Body of pancreas (tissue), 4 donors: ENCODE measurements at places on chromosomes 7 and 10. TPM values are rescaled to one million over a fixed set of nuclear protein-coding genes. Genes with fewer than 3 reads are reported as not detected.

The SPAM1 gene
- not detected for total RNA-seq

The COBL gene
- total RNA-seq: 25.4 TPM

The GALNT17 gene
- total RNA-seq: 6.5 TPM

The SLC29A4 gene
- total RNA-seq: 13.2 TPM

The MICALL2 gene
- 23.3 TPM for total RNA-seq

The ICA1 gene
- 71.2 TPM for total RNA-seq

The ZNF786 gene
- 5.9 TPM for total RNA-seq

The GPER1 gene
- 1.0 TPM for total RNA-seq

The GRID1 gene
- total RNA-seq: 1.6 TPM

The SPRN gene
- total RNA-seq: not detected

The FAM25G gene
- total RNA-seq: not detected

The SORCS1 gene
- total RNA-seq: 6.0 TPM

DNA sequence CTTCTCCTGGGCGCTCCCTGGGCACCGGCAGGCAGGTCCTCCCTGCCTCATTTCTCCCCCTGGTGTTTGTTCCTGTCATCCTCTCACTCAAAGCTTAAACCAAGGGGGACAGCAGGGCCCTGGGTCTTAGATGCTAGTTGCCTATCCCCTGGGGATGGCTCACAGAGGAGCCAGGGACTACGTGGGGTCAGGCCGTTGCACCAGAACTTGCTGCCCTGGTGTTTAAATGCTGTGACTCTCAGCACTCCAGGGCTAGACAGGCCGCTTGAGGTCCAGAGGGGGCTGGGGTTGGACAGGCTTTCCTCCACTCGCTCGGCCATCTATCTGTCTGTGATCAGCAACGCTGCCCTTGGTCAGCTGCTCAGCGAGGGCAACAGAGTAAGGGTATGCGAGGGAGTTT lies 340.3 kb downstream of the CXCL12 start:
- no peak overlapping the region for H3K27ac ChIP-seq
- H3K4me3 ChIP-seq: no peak overlapping the region
- H3K4me1 ChIP-seq: peaks cover 18% of the 10 kb centered on the region
- no peaks in the 10 kb centered on the region for H3K27me3 ChIP-seq
- H3K36me3 ChIP-seq: no peaks in the 10 kb centered on the region

- DNase-seq: no peak
- H3K27ac ChIP-seq: no peak overlapping the region
- H3K36me3 ChIP-seq: no peaks in the 10 kb centered on the region
- H3K4me3 ChIP-seq: no peak overlapping the region
These were observed 1055.4 kb upstream of the AUTS2 start for GRCh38 chr7:68542831-68543230.

GRCh38 chr7:149625947-149626392 lies 128.4 kb upstream of the ZNF746 start:
- H3K27me3 ChIP-seq: no peaks in the 10 kb centered on the region
- DNase-seq: no peak
- H3K36me3 ChIP-seq: peaks cover 1% of the 10 kb centered on the region
- peaks cover 26% of the 10 kb centered on the region for H3K4me1 ChIP-seq
- H3K27ac ChIP-seq: no peak overlapping the region
- H3K4me3 ChIP-seq: no peak overlapping the region

DNA sequence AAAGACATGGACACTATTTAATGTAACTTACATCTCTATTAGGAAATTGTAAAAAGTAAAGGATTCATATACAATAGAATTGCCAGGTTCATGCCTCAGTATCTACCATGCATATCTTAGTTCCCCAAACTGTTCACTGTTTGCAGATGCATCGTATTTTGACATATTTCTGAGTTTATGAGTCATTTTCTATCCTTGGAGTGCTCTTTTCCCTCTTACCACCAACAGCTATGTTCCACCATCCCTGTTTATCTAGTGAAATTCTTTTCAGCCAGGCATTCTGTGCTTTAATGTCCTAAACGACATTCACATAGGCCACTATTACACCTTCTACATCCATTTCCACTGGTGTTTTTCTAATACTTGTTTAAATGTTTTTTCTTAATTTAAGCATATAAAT lies 139.4 kb upstream of the HPS1 start:
- no peak overlapping the region for H3K4me3 ChIP-seq
- H3K4me1 ChIP-seq: no peaks in the 10 kb centered on the region
- H3K36me3 ChIP-seq: no peaks in the 10 kb centered on the region

DNA sequence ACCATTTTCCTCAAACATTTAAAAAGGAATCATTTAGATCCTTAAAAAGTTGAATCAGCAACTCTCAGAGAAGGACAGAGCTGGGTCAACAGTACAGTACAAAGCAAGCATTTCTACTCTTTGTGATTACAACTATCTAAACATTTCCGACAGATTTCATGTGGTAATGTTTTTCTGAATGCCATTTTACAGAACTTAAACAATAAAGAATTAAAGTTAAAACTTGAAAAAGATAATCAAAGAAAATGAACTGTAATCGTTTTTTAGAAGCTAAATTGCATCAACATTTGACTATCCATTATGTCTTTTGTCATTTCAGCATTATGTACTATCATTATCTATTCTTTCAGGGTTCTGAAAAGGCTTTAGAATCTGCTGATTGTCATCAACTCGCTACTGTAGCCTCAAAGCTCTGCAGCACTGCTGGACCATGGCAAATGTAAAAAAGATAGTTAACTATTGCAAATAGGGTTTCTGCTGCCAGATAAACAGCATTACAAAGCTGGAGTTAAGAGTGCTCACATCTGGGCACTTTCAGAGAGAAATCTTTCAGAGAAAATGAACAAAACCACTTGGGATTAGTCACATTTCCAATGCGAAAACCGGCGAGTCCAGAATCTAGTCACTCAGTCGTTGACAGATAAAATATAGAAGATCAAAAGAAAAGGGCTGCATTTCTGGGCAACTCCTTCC lies 160.4 kb upstream of the LAMB4 start:
- H3K27ac ChIP-seq: peak overlapping the region; percentile 9
- no peak overlapping the region for H3K4me3 ChIP-seq
- no peaks in the 10 kb centered on the region for H3K27me3 ChIP-seq

GRCh38 chr7:5200561-5201235 lies 10.7 kb downstream of the WIPI2 start:
- no peaks in the 10 kb centered on the region for H3K4me1 ChIP-seq
- no peaks in the 10 kb centered on the region for H3K27me3 ChIP-seq

DNA sequence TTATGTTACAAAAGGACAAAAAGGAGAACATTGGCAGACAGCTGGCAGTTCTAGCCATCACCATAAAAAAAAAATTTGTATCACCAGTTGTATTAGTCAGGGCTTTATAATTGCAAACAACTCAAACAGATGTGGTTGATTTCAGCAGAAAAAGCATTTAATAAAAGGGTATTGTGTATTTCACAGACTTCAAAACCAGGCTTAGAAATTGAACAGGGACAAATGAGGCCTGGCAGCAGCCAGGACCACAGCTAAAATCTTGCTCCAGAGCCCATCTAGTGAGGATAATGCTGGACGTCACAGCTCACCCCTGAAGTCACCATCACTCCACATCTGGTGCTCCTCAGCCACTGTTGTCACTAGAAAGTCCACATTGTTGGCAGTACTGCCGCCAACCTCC lies 52.9 kb upstream of the CALD1 start:
- no peak overlapping the region for H3K27ac ChIP-seq
- no peak for DNase-seq
- no peak overlapping the region for H3K4me3 ChIP-seq
- H3K4me1 ChIP-seq: no peaks in the 10 kb centered on the region

DNA sequence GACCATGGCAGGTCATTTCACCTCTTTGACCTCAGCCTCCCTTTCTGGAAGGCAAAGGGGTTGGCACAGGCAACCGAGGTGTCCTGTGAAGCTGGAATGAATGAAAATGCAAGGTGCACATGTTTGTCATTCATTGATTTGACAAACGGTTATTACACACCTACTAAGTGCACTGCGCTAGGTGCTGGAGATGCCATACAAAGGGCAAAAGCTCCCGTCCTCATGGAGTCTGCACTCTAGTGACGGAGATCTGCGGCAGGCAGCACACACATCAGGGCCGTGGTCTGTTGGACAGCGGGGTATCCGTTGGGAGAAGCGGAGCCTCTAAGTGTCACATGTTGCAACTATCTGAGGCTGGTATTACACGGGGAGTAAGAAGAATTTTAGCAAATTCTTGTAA lies 44.2 kb downstream of the PRF1 start:
- no peak overlapping the region for H3K4me3 ChIP-seq
- H3K4me1 ChIP-seq: no peaks in the 10 kb centered on the region

- no peaks in the 10 kb centered on the region for H3K27me3 ChIP-seq
- no peak overlapping the region for H3K4me3 ChIP-seq
- no peak overlapping the region for H3K27ac ChIP-seq
- H3K36me3 ChIP-seq: no peaks in the 10 kb centered on the region
These were observed 93.0 kb upstream of the SORCS3 start for GRCh38 chr10:104548090-104548489.

DNA sequence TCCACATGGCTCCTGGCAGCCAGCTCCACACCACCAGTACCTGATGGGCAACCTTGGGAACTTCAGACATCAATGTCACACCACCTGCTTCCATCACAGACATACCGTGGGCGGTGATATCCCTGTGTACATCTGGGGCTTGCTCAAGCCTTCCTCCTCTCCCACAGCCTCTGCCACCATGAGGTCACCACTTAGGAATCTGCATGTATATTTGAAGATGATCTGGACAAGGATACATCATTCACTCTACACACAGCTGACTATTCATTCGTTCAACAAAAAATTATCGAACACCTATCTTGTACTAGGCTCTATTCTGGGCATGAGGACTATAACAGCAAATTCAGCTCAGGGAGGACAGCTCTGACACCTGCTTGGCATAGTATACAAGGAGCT lies 6.8 kb downstream of the DLG5 start:
- DNase-seq: no peak
- H3K36me3 ChIP-seq: no peaks in the 10 kb centered on the region
- no peak overlapping the region for H3K4me3 ChIP-seq

GRCh38 chr7:130426564-130426963 lies 14.3 kb downstream of the CEP41 start:
- H3K27me3 ChIP-seq: no peaks in the 10 kb centered on the region
- H3K36me3 ChIP-seq: no peaks in the 10 kb centered on the region

GRCh38 chr10:63637901-63638327 lies 116.7 kb downstream of the REEP3 start:
- H3K4me3 ChIP-seq: no peak overlapping the region
- H3K4me1 ChIP-seq: peaks cover 10% of the 10 kb centered on the region
- no peaks in the 10 kb centered on the region for H3K27me3 ChIP-seq
- DNase-seq: peak; percentile 52
- H3K36me3 ChIP-seq: no peaks in the 10 kb centered on the region
- peak overlapping the region; percentile 42 for H3K27ac ChIP-seq

DNA sequence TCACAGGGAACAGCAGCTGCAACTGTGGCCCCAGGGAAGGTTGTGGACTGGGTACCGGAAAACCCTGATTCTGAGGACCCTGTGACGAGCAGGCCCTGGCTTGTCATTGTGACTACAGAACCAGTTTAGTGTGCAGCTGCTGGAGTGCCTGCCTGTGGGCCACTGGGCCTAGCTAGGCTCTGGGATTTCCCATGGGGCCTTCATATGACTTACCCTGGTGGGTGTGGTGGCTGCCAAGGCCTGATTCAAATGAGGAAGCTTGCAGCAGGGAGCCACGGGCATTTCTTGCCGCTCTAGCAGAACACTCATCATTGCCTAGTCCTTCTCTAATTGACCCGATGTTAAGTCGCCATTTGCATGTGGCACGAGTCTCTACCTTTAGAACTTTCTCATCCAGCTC lies 14.7 kb upstream of the CAMK2G start:
- no peaks in the 10 kb centered on the region for H3K27me3 ChIP-seq
- peaks cover 32% of the 10 kb centered on the region for H3K4me1 ChIP-seq
- no peaks in the 10 kb centered on the region for H3K36me3 ChIP-seq
- peak overlapping the region; percentile 77 for H3K27ac ChIP-seq
- H3K4me3 ChIP-seq: no peak overlapping the region
- no peak for DNase-seq

DNA sequence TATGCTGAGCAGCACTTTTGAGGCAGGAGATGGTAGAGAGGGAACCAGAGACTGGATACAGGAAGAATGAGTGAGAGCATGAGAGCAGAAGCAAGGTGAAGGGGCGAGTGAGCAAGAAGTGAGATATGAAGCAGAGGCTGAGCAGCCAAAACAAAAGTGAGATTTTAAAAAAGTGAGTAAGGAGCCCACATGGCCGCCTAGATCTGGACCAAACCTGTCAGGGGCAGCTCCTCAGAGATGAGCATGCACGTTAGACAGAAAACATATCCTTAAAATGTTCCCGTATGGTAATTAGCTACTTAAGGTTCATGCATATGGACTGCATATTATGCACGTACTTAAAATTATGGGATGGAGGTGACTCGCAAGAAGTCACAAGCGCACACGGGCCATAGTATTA lies 22.5 kb downstream of the TMEM176A start:
- no peaks in the 10 kb centered on the region for H3K4me1 ChIP-seq
- H3K36me3 ChIP-seq: no peaks in the 10 kb centered on the region
- H3K27ac ChIP-seq: no peak overlapping the region
- no peak for DNase-seq
- H3K4me3 ChIP-seq: no peak overlapping the region

DNA sequence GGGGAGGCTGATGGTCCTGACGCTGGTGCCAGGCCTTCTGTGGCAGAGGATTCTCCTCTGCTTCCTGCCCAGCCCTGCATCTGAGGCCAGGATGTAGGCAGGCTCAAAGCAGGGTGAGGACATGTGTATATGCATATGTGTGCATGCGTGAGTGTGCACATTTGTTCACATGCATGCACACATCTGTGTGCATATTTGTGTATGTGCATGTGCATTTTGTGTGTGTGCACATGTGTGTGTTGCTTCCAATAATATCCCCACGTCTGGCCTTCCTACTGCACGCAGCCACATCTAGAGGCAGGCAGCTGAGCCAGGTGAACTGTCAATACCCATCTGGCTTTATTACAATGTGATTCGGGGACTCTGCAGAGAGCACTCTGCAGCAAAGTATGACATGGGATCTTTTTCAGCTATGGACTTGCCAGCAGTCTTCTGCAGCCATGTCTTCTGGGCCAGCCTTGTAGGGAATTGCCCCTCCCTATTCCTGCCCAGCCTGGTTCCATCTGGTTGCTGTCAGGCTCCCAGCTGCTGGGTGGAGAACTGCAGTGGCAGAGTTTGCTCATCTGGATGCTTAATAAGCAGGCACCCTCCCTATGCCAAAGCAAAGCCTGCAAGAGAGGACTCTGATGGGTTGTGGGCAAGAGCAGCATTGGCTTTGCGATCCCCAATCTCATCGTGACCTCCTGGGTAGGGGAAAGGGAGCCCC lies 140.7 kb downstream of the PFKFB3 start:
- DNase-seq: no peak
- H3K36me3 ChIP-seq: no peaks in the 10 kb centered on the region
- H3K4me3 ChIP-seq: no peak overlapping the region

GRCh38 chr7:138470391-138471157 lies 10.5 kb downstream of the TRIM24 start:
- no peak for DNase-seq
- H3K36me3 ChIP-seq: no peaks in the 10 kb centered on the region
- H3K27ac ChIP-seq: no peak overlapping the region
- H3K27me3 ChIP-seq: no peaks in the 10 kb centered on the region

- DNase-seq: no peak
- no peak overlapping the region for H3K4me3 ChIP-seq
- no peaks in the 10 kb centered on the region for H3K27me3 ChIP-seq
- no peaks in the 10 kb centered on the region for H3K4me1 ChIP-seq
These were observed 21.6 kb downstream of the HIP1 start for GRCh38 chr7:75716992-75717626.
